Activated naive CD8-positive, alpha-beta T cell treated with anti-CD3 and anti-CD28 coated beads for 36 hours (primary cell): ENCODE measurements at places on chromosomes 12 and 14.

DNA sequence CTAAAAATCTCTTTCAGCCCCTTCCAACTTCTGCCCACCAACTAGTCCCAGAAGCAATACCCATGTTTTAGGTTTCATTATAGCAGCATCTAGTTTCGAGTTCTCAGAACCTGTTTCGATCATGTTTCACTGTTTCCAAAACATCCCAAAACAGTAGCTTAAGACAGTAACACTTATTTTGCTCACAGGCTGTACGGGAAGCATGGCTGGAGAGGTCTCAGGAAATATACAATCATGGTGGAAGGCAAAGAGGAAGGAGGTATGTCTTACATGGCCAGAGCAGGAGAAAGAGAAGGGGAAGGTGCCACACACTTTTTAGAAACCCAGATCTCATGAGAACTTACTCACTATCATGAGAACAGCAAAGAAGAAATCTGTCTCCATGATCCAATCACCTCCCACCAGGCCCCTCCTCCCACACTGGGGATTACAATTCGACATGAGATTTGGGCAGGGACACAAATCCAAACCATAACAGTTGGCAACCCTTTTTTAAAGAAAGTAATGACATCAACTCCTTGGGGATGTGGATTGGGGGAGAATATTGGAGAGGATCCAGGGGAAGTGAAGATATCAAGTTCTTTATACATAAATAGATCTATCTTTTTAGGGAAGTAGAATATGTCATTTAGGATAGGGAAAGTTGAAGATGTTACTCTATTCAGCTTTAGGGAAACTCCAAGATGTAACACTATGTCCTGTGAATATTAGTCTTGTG lies 269.9 kb upstream of the PLEKHG7 start:
- DNase-seq: no peak

GRCh38 chr12:66800046-66800445 lies 121.2 kb upstream of the GRIP1 start:
- DNase-seq: no peak

DNA sequence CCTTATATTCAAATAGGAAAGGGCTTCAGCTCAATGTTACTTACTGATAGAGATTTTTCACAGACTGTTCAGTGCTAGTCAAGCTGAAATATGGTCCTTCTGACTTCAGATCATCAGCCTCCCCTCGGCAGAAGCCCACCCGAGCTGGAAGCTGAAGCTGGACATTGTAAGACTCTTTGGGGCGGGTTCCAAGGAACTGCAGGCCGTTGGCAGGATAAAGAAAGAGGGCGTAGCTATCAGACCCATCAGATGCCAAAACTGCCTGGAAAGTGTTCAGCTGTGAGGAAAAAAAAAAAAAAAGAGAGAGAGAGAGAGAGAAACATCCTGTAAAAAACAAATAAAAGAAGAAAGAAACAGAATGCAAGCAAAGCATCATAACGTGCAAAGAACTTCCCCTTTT lies 8.8 kb downstream of the NID2 start:
- DNase-seq: no peak

DNA sequence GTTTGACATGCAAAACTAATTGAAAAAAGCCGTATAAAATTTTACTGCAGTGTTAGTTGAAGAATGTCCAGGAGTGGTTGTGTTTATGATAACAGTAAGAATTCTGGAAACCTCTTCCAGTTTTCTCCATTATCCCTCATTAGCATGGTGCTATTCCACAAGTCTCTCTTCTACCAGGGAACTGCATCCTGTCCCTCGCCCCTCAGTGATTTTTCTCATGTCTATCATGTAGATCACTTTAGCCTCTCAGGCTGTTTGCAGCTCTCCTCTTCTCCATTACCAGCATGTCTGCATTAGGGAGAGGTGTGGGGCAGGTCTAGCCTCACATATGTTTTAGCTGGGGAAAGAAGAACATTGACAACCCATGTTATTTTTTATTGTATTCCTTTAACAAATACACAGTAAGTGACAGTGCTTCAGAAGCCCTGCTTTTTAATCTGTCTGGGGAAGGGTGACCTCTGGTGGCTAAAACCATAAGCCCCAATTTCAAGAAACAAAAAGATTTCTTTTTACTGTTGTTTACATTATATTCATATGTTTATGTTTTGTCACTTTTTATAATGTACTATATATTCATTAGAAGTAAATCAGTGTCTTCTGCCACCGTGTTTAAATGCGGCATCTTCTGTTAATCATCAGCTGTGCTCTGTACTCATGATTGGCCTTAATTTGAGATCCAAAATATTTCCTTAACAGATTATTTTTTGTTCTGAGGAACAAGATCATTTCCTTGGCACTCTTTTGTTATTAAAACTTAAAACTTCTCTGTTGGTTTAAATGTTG lies 70.7 kb downstream of the RASSF8 start:
- DNase-seq: no peak

DNA sequence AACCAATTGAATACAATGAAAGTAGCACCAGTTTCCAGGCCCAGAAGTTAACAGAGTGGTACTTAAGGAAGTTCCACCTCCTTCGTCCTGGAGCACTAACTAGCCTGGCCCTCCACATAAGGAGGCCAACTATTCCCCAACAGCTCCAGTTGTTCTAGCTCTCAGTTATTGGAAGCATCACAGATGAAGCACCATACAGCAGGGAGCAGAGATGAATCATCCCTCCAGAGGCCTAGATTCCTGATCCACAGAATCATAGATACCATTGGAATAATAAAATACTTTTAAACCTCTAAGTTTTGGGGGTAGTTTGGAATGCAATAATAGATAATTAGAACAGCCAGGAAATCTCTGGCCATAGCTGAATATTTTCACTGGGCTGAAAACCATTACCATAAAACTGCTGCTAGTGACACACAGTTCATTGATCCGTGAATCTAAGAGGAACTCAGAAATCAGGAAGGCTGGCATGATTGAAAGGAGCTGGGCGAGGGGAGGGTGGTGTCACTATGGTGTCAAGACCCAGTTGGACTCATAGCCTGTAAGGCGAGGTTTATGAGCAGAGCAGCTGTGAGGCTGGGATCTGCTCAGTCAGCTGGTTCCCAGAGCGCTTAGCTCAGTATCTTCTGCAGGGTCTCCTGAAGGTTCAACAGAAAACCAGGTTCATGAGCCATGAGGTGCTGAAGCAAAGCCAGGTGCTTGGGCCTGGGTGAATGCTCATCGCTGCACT lies 371.4 kb upstream of the TMTC1 start:
- no peak for DNase-seq

DNA sequence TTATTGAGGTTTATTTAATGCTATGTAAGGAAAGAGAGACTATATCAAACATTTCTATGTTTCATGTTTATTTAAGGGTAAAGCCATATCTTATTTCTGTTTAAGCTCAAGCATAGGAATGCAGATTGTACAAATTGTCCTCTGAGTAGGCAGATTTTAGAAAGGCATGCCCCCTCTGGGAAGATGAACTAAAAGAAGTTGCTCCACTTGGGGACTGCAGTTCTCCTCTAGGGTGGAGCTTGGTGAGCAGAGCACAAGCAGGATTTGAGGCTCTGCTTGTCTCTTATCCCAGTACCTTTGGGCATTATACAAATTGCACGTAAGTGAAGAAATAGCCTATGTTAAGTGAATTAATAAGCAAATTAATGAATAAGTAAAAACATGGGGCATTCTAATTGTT lies 96.2 kb upstream of the PDE3A start:
- no peak for DNase-seq
